ENCODE measurements at places on chromosomes 1 and 21.

DNA sequence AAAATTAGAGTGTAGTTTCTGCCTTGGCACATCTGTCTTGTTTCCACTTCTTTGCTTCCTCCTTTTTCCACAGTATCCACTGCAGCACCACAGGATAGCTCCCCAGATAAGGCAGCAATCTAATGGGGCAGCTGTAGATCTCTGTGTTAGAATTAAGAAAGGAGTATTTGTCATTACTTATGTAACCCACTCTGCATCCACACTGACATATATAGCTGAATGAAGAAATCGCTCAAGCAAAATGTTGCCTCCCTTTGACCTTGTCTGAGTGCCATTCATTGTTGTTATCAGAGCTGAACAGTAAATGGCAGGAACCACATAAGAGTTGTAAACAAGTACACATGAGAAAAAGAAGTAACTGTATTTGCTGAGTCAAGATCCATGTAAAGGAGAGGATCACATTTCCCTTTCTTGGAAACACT is 45.9 kb upstream of the DPH5 start:
- no peak for DNase-seq

GRCh38 chr1:2046174-2046917 is 3.9 kb upstream of the PRKCZ start:
- peak; percentile 62 for DNase-seq

DNA sequence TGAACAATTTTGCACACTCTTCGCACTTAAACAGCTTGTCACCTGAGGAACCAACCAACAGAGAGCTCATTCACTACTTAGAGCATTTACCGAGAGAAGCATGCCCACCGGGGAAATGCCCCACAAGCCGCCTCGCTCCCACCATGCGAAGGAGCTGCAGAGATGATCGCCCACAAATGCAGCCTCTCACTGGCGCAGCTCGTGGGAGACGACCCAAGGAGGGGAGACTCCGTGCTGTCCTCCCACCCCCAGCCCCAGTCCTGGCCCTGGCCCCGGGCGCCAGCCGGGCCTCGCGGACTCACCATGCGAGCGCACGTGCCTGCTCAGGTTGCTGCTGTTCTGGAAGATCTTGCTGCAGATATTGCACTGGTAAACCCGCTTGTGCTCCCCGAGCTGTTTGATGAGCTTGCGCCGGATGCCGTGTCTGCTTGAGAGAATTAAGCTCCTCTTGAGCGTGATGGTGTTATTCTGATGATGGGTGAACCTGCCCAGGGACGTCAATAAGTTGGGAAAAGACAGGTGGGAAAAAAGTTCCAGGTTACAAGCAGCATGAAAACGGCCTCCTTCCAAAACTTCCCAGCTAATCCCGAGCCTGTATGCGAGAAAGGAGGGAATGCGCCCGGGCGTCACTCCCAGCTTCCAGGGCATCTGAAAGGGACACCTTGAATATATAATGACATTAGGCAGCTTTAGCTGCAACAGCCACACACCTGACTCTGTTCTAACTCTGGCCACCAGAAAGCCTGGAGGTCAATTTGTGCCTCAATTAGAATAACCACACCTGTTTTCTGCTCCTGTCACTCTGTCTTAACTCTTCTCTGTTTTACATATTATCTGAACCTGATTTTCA is 42.8 kb downstream of the PRDM15 start:
- no peak for DNase-seq

DNA sequence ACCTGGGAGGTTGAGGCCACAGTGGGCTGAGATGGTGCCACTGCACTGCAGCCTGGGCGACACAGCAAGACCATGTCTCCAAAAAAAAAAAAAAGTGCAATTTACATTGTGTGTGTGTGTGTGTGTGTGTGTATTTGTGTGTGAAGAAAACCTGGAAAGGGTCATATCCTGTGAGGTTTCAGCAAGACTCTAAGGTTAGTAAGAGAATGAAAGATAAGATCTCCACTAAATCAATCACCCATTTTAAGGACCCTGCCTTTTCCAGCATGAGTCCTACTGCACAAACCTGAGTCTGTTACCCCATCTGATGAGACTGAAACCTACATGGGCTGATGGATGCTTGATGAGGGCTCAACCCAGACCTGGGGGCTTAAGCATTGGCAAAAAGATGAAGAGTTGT is 4.9 kb upstream of the C1orf74 start:
- no peak for DNase-seq

DNA sequence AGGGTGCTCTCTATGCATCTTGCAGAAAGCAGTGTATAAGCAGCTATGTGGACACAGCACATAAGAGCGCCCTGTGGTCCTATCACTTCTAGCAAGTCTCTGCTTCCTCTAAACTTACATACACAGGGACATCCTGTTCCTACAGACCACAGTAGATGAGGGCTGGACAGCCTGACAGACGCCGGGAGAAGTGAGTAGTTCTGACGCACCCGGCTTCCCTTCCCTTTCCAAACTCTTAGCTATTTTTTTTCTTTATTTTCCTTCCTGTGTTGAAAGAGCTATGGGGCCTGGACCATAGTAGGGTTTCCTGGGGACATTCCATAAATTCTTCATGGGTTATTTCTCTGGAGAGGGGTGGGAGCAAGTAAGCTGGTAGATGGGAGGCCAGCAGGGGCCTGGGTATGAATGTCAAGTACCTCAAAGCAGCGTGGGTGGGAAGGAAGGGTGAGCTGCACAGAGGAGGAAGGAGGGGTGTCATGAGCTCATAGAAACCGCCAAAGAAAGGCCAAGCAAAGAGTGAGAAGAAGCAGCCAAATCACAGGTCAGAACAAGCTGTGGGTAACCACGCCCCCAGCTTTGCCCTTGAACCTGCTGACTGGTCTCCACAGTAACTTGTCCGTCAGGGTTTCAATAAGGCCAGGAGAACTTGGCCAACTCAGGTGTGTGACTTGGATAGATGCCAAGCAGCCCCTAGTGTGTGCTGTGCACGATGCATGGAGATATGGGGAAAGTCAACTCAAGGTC is 36.6 kb downstream of the PLXNA2 start:
- DNase-seq: peak; percentile 97

- DNase-seq: no peak
These were observed 19.5 kb upstream of the SELENON start for GRCh38 chr1:25780318-25781129.

GRCh38 chr1:40777224-40777970 is 6.2 kb upstream of the KCNQ4 start:
- no peak for DNase-seq

GRCh38 chr1:226082959-226083301 is 20.4 kb downstream of the H3-3A start:
- DNase-seq: peak; percentile 68

Data from astrocyte of the hippocampus (primary cell).